ENCODE measurements at places on chromosomes 3 and 15. TPM values are rescaled to one million over a fixed set of nuclear protein-coding genes. Genes with fewer than 3 reads are reported as not detected.

The PTH1R gene
- polyA plus RNA-seq = 2.5 TPM

The PARP15 gene
- polyA plus RNA-seq = 2.2 TPM

The GATA2 gene
- not detected for polyA plus RNA-seq

The ADAMTS7 gene
- not detected for polyA plus RNA-seq

The P2RY12 gene
- 0.27 TPM for polyA plus RNA-seq

The PDZRN3 gene
- polyA plus RNA-seq = 7.7 TPM

The BLM gene
- polyA plus RNA-seq = 24.4 TPM

The SLC22A13 gene
- polyA plus RNA-seq = not detected

The CXCR6 gene
- not detected for polyA plus RNA-seq

The P2RY13 gene
- 0.69 TPM for polyA plus RNA-seq

The PLA2G4B gene
- 2.1 TPM for polyA plus RNA-seq

The GOLGA6B gene
- polyA plus RNA-seq = not detected

The TMEM202 gene
- not detected for polyA plus RNA-seq

The GOLGA8R gene
- polyA plus RNA-seq = not detected

The FAM227B gene
- polyA plus RNA-seq = 2.7 TPM

The GCNT3 gene
- polyA plus RNA-seq = not detected

The FSIP1 gene
- not detected for polyA plus RNA-seq

The EIF4E3 gene
- polyA plus RNA-seq = 9.9 TPM

The POPDC2 gene
- not detected for polyA plus RNA-seq

The MRAS gene
- polyA plus RNA-seq = 24.3 TPM

The CHRNA7 gene
- polyA plus RNA-seq = 1.7 TPM

The ACKR2 gene
- 0.73 TPM for polyA plus RNA-seq

The SPINT1 gene
- polyA plus RNA-seq = not detected

The PLSCR4 gene
- polyA plus RNA-seq = 15.9 TPM

The APOD gene
- 38.2 TPM for polyA plus RNA-seq

The COL6A6 gene
- 0.27 TPM for polyA plus RNA-seq

The SEC62 gene
- 1,819 TPM for polyA plus RNA-seq

The ROPN1 gene
- 2.9 TPM for polyA plus RNA-seq

The IQCH gene
- polyA plus RNA-seq = 5.2 TPM
